ENCODE measurements at places on chromosomes 11 and 22.

GRCh38 chr11:63683133-63683991 is 2.1 kb downstream of the RTN3 start:
- no peak for DNase-seq

DNA sequence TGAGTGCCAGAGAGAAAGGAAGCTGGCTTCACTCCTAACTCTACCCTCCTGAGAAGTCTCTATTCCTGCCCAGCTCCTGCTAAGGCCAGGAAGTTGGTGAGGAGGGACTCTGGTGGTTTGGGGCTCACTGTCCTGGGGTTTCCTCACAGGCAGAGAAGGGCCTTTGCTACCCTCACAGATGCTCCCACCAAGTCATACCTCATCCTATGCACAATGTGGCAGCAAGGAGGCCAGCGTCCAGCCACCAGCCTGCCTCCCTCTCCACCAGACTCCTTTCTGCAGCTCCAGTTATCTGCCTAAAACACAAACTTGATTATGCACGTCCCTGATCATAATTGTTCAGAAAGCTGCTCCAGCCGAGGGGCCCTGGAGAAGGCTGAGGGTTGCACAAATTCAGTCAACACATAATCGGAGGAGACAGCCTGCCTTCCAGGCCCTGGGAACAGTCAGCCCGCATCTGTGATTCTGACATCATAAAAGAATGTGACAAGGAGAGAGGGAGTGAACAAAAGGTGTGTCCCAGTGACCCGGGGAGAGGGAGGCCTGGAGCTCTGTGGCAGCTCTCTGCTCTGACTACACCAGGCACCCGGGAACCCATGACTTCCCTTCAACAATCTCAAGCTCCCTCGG is 28.8 kb downstream of the DKK3 start:
- DNase-seq, result no peak

DNA sequence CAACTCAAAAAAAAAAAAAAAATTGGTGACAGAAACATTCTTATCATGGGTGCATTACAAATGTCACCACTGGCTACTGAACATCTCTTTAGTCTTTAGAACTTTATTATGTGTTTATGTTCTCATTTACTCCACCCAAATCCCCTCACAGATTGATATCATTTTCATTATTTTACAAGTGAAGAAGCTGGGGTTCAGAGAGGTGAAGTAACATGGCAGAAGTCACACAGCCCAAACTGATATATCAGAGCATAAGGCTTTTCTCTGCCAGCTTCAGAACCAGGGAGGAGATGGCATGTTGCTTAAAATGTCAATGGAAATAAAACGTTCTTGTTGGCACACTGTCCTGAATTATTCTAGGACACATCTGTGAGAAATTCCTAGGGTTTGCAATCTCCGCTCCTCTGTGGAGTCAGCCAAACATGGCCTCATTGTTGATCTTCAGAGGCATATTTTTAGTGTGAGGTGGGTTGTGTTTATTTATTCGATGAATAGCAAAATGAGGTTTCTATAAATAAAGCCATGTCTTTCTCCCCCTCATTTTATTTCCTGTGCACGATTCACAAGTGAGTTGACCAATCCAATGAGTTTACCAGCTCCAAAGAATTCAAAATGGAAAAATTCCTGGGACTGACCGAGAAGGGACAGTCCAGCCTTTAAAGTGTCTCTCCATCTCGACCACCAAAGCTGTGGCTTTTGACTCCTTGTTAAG is 72.9 kb upstream of the ANO1 start:
- no peak for DNase-seq

GRCh38 chr11:3091846-3092602 is 34.8 kb upstream of the CARS1 start:
- no peak for DNase-seq

DNA sequence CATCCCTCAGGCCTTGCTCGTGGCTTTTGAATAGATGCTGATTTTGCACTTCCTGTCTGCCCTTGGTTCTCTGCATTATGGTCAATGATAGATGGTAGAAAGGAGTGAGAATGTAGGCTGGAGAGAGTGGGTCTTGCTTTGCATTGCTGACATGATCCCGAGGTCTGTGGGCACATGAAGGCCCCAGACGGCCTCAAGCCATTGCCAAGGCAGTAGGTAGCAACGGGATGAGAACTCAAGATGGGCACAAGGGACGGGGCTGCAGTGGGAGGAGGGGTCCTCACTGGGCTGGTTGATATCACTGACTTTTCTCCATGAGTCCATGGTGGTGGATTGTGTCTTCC is 54.0 kb downstream of the GAB4 start:
- DNase-seq, result no peak

Data from SIG-M5 (cell line).